Epithelial cell of proximal tubule (primary cell): ENCODE measurements at places on chromosomes 16 and 17.

DNA sequence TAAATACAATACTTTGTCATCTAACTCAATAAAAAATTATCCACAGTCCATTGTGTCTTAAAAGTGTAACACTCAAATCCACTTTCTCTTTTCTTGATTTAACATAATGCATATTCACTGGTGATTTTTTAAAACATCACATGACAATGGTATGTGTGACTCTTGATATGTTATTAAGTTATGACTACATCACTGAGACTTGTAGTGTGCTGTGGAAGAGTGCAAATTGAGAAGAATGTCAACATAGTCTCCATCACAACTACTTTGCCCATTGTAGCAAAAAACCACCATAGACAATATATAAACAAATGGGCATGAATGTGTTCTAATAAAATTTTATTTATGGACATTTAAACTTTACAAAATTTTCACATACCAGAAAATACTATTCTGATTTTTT, 380.7 kb upstream of the PMFBP1 start:
- no peak for DNase-seq

- no peak for DNase-seq
Observed at GRCh38 chr17:4549781-4550533, 5.2 kb downstream of the MYBBP1A start.

DNA sequence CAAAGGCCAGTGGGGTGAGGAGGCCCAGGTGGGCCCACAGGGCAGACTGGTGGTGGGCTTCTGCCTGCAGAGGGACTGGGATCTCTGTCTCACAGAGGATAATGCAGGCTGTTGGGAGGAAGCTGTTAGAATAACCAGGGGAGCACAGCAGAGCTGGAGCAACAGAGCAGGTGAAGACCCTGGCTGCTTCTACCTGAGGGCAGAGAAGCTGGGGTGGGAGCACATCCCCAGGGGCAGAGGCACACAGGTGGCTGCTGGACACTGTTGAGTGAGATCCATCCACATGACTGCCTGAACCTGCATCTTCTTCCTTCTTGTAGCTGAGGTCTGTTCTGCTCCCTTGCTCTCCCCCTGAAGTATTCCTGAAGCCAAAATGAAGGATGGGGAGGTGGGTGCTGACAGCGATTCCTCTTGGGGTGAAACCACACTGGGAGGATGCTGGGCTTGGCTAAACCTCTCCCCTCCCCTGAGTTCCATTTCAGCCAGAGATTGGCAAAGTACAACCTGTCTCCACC, 1725.0 kb downstream of the TP53TG3F start:
- no peak for DNase-seq

DNA sequence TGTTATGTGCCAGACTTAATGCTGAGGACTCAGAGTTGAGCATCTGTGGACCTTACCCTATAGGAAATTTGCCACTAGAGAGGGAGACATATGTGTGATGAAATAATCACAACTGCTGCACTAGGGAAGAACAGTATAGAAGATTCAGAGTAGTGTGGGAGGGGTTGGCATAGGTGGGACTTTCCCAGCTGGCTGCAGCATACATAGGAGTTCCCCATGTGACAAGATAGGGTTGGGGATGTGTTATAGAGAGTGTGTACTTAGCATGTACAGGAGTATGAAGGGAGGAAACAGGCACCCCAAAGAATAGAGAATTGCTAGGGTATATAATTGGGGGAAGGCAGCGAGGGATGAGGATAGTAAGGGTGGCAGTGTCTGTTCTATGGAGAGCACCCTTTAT, 2.9 kb downstream of the NUP93 start:
- no peak for DNase-seq

- no peak for DNase-seq
Observed at GRCh38 chr16:10756574-10756973, 12.9 kb downstream of the NUBP1 start.

DNA sequence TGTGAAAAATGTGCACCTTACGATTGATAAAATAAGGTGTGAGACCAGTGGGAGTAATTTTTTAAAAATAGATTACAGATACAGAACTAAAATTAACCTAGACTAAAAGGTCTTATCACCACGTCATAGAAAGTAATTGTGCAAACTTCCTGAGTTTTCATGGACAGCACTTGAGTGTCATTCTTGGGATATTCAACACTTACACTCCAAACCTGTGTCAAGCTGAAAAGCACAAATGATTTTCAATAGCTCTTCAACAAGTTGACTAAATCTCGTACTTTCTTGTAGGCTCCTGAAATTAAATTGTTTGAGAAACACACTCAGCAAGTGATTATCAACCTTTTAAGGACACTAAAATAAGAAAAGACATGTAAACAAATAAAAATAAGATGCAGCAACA, 20.5 kb downstream of the BRCA1 start:
- no peak for DNase-seq

GRCh38 chr17:50200457-50201275, 765 bp downstream of the COL1A1 start:
- no peak for DNase-seq

- no peak for DNase-seq
Observed at GRCh38 chr17:70217571-70217970, 48.2 kb downstream of the KCNJ2 start.

DNA sequence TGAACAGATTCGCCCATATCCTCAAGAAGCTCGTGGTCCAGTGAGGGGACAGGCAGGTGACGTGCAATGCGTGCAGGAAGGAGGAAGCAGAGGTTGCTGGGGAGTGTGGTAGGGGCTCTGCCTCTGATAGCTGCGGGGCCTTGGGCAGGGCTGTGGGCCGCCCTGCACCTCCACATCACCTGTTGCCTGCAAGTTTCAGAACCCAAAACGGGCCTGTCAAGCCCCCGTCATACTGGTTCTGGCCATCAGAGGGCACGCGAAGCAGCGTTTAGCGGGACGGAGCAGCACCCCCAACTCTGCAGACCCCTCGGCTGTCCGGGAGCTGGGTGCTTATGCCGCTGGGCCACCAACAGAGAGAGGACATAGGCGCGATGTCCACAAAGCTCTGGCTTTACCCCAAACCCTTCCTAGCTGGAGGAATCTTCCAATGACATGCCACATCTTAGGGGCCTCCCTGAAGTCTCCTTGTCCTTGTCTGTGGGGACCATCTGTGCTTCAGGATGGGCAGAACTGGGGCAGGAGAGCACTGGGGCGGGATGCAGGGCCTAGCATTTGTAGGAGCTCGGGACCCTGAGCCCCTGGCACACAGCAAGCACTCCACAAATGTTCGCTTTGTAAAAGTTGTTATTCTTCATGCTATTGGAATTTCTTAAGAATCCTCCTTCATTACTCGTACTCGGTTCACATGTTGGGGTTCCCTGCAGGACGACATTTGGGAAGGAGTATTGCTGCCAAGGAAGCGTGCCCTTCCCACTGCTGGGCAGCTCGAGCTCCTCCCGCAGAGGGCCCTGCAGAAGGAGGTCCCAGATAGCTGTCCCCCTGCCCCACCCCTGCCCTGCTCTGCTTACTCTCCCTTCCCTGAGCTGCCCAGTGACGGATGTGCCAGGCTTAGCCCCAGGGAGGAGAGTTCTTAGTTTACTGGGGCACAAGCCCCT, 64.3 kb downstream of the CNGB1 start:
- no peak for DNase-seq

GRCh38 chr16:12626411-12626810, 177.3 kb downstream of the CPPED1 start:
- DNase-seq: no peak

GRCh38 chr16:67104845-67105244, 4.9 kb upstream of the PHAF1 start:
- no peak for DNase-seq

GRCh38 chr17:40474419-40475002, 26.9 kb downstream of the TNS4 start:
- DNase-seq: no peak

DNA sequence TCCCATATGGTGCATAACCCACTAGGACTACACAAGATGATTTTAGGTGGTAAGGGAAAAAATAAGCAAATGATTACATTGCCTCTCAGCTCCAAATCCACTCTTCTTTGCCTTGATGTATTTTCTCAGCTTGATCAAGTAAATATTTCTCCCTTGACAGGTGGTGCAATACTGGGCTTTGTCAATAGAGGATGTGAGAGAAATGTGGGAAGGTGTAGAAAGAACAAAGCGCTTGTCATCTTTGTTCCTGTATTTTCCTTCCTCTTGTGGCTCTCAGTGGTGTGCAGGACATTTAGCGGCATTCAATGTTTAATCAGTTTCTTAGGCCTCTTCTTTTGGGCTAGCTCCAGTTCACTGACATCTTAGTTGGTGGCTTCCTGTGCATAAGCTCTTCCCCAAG, 1165.8 kb upstream of the GOT2 start:
- no peak for DNase-seq

- no peak for DNase-seq
Observed at GRCh38 chr17:12665263-12666210, at the start of gene MYOCD. Gene MYOCD, plus strand, starts transcription at chr17:12665890. Its CDS starts 299 bp downstream, at chr17:12666189.

GRCh38 chr17:74740173-74740572, 3.1 kb downstream of the RAB37 start:
- no peak for DNase-seq

DNA sequence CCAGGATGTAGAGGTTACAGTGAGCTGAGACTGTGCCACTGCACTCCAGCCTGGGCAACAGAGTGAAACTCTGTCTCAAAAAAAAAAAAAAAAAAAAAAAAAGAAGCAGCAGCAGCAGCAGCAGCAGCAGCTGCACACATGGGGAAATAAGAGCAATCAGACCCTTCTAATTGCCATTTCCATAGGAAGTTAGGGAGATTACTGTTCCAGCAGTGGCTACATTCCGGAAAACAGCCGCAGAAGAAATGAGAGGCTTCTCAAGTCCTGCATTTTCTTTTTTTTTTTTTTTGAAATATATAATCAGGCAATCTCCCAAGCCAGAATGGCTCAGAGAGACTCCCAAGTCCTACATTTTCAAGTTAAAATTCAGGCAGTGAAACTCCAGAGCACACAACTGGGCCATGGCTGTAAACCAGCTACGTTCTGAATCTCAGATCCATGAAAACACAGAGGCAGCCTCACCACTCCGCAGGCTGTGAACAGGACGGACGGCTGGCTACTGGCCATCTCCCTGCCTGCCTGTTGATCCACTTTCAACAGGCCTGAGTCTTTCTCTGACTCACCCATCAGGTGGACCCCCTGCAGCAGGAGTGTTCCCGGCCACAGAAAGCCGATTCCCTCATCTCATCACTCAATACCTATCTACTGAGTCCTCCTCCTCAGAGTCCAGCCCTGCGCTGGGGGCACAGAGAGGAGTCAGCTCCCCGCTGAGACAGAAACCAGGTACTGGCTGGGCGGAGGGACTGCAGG, 15.0 kb downstream of the TRPV1 start:
- no peak for DNase-seq

DNA sequence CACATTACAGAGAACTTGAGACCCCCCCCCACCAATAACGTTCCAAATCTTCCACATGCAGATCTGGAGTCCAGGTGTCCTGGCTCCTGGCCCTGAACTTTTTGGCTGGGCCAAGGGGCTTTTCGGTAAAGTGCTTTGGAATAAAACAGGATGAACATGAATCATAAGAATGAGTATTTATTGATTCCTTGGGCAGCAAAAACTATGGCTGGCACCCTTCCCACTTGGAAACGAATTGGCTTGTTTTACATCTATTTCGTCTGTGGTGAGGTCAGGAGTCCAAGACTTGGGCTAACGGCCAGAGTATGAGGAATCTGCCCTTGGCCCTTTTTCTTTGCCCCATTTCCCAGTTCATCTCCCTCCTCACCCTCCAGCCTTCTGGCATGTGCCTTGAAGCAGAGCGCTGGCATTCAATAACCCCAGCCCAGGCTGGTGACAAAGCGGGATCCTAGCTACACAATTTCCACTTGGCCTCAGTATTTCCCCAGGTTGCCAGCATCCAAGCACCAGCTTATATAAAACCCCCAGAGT, 4.1 kb upstream of the UBTF start:
- peak; percentile 80 for DNase-seq

DNA sequence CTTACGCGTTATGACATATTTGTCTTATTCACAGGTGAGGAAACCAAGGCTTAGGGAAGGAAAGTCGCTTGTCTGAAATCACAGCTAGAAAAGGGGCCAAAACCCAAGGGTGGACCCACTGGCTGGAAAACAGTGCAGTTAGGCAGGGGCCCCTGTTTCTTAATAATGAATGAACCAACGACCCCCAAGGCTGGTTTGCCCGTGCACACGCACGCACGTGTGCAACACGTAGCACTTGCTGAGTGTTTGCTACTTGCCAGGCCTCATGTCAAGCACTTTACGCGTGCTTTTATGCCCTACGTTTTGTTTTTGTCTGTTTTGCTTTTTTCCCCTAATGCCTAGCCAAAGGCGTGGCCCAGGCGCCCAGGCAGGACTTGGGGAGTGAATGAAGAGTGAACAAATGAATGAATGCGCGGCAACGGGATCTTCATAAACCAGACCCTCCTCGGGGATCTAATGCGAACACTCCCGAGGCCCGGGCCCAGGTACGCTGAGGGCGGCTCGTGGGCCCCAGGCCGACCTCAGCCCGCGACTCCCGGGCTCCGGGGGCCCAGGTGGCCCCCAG, 571 bp upstream of the USP10 start:
- no peak for DNase-seq

- DNase-seq: no peak
Observed at GRCh38 chr17:17836818-17837379, at the start of gene SREBF1. Gene SREBF1, minus strand, starts transcription at chr17:17836986. Its CDS starts 169 bp downstream, at chr17:17836817.

DNA sequence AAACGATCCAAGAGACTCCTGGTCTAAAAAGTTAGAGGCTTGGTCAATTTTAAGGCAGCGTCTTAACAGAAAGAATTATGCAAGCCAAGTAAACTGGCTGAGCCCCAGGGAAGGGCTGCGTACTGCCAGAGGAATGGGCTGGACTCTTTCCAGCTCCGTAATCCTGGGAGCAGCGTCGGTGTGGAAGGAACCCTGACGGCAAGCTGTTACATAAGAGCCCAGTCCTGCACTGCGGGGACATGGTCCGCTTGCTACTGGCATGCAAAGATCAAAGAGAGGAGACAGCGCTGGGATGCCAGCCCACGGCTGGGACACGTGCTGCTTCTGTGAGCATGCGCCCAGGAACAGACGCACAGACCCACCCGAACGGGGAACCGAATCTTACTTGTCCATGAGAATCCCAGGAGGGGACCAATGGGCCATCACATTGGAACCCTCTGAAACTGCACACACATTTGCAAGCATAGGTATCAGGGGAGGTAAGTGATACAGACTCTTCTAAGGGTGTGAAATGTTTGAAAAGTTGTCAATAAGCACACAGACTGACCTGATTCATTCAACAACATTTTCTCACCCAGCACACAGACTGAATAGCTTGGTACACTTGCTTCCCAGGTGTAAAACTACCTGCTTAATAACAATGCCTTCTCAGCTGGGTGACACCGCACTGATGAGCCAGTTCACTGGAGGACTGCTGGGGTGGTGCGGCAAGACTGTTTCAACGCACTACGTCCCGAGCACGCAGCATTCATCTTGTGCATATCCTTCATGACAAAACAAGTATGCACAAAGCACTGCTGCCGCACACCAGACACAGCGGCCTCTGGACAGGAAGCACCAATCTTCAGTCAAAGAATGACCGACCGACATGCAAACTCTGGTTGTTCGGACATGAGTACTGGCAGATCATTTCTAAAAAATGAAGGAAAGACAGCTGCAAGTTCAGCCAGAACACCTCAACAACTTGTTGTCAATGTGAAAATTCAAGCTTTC, 94.9 kb downstream of the ANKRD11 start:
- peak; percentile 95 for DNase-seq

GRCh38 chr16:86211265-86211664, 299.1 kb upstream of the FOXF1 start:
- DNase-seq: no peak
